ENCODE measurements at places on chromosomes 2 and 18.

DNA sequence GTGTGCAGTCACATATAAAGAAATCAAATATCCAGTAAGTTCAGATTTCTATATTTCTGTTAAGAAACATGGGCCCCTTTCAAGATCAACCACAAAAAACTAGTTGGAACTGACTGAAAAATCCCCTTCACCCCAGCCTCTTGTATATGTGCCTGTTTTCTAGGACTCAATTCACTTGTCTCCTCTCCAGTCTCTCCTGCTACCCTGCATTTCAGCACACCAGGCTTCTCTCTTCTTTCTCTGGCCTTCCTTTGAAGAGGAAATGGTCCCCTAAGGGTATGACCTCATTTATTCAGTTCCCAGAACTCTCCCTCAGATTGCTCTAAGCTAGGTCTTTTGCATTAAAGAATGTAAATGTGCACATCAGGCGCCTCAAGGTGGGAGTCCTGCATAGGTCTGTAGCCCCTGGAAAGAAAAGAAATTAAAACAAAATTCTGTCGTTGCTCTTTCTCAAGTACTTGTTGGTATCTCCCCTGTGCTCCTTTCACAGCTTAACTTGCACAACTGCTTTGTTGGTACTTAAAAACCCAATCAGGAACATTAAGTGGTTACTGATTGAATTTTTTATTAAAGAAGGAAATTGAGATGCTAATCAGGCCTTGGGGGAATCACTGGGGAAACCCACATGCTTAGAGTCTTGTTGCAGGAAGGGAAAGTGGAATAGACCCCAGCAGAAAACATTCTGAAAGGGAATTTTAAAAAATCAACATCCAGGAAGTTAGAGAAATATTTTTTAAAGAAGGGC lies 278.4 kb downstream of the AGPS start:
- peak; percentile 53 for DNase-seq

DNA sequence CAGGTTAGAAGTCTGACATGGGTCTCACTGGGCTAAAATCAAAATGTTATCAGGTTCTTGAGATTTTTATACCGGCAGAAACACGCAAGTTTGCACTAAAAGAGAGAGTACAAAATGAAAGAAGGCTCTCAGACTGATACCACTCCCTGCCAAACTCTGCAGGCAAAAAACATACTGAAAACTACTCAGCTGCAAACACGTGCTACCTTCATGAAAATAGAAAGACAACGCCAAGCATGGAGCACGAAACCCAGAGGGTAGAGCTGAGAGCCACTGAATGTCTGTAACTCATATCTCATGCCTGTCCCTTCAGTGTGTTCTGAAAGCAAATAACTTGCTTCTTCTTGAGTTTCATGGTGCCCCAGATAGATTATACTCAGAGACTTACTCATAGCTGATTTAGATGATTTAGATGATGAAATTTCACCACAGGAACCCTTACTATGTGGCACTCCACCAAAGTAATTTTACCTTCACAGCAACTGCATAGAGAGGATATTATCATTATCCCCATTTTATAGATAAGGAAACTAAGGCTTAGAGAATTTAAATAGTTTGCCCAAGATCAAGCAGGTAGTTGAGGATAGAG lies 313.0 kb upstream of the SLC39A10 start:
- no peak for DNase-seq

GRCh38 chr2:239950144-239951128 lies 74.7 kb downstream of the NDUFA10 start:
- no peak for DNase-seq

- no peak for DNase-seq
These were observed 12.0 kb downstream of the SERPINE2 start for GRCh38 chr2:224027070-224027469.

DNA sequence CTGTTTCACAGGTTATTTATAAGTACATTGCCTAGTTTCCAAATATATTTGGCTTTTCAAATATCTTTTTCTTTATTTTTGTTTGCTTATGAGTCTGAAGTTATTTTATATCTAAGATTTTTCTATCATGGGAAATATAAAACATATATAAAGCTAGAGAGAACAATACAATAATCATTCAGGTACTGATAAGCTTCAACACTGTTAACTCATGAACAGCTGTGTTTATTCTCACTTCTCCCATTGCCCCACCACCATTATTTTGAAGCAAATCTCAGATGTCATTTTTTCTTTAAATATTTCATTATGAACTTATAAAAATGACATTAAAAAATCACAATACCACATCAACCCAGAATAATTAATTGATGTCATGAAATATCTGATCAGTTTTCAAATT lies 9.7 kb downstream of the CAMKMT start:
- no peak for DNase-seq

GRCh38 chr18:6836331-6836730 lies 106.8 kb downstream of the ARHGAP28 start:
- no peak for DNase-seq

DNA sequence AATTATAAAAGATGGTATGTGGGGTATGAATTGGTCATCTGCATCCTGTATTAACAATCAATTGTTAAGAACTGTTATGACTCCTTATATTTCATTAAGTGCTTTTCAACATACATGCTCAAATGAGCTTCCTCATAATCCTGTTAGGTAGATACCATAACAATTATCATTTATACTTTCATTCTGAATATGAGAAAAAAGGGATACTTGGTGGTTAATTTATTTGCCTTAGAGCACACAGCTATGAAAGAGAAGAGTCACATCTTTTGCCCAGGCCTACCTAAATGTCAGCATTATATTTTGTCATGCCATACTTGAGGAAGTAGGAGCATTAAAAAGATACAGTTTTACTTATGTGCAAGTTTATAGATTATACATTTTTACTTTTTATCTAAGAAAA lies 169.6 kb downstream of the TCF4 start:
- no peak for DNase-seq

- peak; percentile 49 for DNase-seq
These were observed 2.9 kb downstream of the SPTBN1 start for GRCh38 chr2:54459037-54459441.

DNA sequence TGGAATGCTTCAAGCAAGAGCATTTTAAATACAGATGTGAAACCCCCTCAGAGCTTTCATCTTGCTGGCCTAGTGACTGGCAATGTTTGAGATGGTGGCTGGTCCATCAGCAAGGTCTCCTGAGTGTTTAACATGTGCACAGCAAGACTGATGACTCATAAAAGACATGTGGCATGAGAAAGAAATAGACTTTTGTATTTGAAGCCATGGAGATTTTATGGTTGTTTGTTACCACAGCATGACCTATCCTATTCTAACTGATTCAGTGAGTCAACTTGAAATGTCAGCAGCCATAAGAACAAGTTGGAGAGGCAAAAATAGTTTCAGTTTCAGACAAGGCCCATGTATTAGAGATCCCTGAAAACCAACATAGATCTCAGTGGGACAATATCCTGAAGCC lies 154.7 kb upstream of the LYPD1 start:
- DNase-seq = no peak

DNA sequence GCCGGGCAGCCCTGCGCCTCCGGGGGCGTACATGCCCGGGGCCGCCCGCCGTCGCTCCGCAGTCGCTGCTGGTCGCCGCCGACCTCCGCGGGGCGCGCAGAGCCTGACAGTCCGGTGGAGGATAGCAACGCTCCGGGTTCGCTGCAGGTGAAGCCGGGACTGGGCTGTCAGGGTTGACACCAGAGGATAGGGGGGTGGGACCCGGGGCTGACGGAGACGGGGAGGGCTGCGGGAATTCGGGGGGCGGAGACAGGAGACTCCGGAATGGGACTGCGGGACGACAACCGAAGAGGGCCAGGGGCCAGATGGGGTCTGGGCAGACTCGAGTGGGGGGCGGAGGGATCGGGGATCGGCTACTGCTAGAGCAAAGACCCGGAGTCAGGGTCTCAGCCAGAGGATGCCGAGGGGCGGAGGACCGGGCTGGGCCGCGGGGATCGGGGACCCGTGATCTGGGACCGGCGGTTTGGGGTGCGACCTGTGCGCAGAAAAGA lies 403 bp downstream of the TMEM127 start:
- DNase-seq = peak; percentile 60

DNA sequence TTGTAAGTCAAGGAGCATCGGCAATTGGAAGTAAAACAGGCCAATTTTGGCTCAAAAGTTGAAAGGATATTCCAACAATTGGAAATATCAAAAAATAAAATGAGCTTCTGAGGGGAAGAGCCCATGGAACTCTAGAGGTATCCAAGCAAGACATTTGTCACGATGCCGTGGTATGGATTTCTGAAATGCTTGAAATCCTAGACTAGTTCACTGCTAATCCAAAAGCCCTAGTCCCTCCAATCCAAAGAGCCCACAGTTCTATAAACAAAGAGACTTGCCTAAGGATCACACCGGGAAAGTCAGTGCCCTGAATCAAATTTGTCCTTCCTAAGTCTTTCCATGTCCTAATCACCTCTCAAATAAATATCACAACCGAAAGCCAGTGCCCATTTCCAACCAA lies 85.1 kb downstream of the CLHC1 start:
- DNase-seq = no peak

DNA sequence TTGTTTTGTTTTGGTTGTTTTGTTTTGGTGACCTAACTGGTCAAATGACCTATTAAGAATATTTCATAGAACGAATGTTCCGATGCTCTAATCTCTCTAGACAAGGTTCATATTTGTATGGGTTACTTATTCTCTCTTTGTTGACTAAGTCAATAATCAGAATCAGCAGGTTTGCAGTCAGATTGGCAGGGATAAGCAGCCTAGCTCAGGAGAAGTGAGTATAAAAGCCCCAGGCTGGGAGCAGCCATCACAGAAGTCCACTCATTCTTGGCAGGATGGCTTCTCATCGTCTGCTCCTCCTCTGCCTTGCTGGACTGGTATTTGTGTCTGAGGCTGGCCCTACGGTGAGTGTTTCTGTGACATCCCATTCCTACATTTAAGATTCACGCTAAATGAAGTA lies at the start of gene TTR:
TTR (plus strand) TSS at position 250 of the 400 bp plus-strand sequence; CDS start at position 276, 26 bp downstream.
- no peak for DNase-seq

DNA sequence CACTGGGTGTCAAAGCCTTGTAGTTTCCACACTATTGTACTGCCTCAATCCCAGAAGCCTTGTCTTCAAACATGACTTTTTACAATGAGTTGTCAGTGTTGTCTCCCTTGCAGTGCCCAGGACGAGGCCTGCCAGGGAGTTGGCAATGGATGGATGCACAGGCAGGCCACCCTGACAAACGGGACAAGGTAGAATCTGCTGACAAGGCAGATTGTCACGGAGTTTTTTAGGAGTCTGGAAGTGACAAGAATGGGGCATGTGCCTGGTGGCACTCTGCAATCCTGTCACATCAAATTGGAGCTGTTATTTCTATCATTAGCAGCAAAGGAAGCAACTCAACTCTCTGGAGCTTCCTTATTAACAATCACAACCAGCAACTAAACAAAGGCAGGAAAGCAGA lies 25.2 kb upstream of the GPR39 start:
- no peak for DNase-seq

DNA sequence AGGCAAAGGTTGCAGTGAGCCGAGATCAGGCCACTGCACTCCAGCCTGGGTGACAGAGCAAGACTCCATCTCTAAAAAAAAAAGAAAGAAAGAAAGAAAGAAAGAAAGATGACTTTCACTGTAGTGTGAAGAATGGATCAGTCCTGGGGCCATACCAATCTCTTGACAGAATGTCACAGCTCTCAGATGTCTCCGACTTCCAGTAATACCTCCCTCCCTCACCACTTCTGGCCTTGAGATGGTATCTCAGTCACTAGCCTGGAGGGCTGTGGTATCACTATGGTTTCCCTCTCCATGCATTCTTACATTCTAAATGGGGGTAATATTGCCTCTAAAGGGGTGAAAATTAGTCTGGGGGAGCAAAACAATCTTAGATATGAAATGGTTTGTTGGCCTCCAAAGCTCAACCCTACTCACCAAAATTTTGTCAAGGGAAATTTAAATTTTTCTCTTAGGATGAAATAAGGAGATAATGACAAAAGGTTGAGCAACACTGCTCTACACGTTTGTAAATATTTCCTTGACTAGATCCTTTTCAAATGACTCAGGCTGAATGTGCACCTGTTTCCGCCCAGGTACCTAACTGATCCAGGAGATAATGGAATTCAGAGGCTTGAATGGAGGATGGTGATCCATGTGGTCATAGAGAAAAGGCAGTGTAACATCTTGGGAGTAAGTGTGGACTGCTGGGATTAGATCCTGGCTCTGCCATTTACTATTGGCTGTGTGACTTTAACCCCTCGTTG lies 19.9 kb upstream of the SPRED2 start:
- no peak for DNase-seq

DNA sequence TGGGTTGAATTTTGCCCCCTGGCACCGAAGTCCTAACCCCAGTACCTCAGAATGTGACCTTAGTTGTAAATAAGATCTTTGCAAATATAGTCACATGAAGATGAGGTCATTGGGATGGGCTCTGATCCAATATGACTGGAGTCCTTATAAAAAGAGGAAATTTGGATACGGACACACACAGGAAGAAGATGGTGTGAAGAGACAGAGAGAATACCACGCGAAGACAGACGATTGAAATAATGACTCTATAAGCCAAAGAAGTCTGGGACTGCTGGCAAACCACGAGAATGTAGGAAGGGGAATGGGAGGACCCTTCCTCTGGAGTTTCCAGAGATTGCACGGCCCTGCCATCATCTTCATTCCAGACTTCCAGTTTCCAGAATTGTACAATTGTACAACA lies 98.6 kb downstream of the CPO start:
- no peak for DNase-seq

DNA sequence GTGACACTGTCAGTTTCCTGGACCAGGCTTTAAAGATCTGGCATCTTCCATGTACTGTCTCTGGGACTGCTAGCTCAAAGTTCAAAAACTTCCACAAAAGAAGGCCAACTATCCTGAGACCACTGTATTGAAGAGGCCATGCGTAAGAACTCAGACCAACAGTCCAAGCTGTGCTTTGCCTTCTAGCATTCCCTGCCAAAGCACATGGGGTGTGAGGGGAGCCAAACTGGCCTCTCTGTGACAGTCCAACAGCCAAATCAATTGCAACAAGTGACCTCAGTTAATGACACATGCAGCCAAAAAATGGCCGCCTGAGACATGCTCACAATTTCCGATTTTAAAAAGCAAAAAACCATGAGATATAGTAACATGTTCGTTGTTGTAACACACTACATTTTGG lies 160.3 kb upstream of the CDH19 start:
- peak; percentile 37 for DNase-seq

DNA sequence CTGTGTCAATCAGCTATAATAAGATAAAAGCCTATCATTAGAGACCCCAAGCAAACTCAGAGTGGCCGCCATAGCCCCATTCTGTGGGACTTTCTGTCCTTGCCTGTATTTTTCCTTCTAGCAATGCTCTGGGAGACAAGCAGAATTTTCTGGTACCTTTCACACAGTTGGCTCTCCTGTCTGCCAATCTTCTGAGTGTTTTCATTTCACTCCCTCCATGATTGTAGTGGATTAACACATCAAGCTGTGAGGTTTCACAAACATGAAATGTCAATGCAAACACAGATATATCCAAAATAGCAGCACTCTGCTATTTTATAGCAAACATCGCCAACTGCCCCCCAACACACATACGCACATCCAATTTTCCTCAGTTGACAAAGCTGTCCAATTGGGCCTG lies 64.9 kb downstream of the C1D start:
- DNase-seq = no peak

GRCh38 chr2:16425462-16426336 lies 239.9 kb downstream of the CYRIA start:
- DNase-seq = no peak

Data from G401 (cell line).